Progenitor cell of endocrine pancreas (in vitro differentiated cells): ENCODE measurements at places on chromosomes 7 and 10. TPM values are rescaled to one million over a fixed set of nuclear protein-coding genes. Genes with fewer than 3 reads are reported as not detected.

ATOH7 gene
- 0.65 and 0.73 TPM in 2 replicates for total RNA-seq

SPDYE1 gene
- total RNA-seq: not detected in 2 replicates

GRCh38 chr10:19803676-19804075 is 12.6 kb upstream of the PLXDC2 start:
- no peak for DNase-seq
- no peaks in the 10 kb centered on the region for H3K4me1 ChIP-seq
- H3K27me3 ChIP-seq: no peaks in the 10 kb centered on the region
- no peak overlapping the region for H3K4me3 ChIP-seq
- no peak overlapping the region for H3K27ac ChIP-seq

- no peak overlapping the region for H3K4me3 ChIP-seq
- peaks cover 4% of the 10 kb centered on the region for H3K36me3 ChIP-seq
- peak overlapping the region; percentile 90 for H3K27ac ChIP-seq
- no peaks in the 10 kb centered on the region for H3K27me3 ChIP-seq
- H3K4me1 ChIP-seq: peaks cover 8% of the 10 kb centered on the region
Observed at GRCh38 chr7:542713-543500, 23.3 kb upstream of the PDGFA start.

- peaks cover 11% of the 10 kb centered on the region for H3K4me1 ChIP-seq
- H3K4me3 ChIP-seq: no peak overlapping the region
- peaks cover 16% of the 10 kb centered on the region for H3K27me3 ChIP-seq
- H3K27ac ChIP-seq: no peak overlapping the region
- no peaks in the 10 kb centered on the region for H3K36me3 ChIP-seq
Observed at GRCh38 chr10:12431151-12432101, 82.1 kb downstream of the CAMK1D start.
